A549 treated with CORT108297 at 1 μM for 4 hours (cell line): ENCODE measurements at places on chromosomes 1 and 21. TPM values are rescaled to one million over a fixed set of nuclear protein-coding genes. Genes with fewer than 3 reads are reported as not detected.

RASSF5 gene
- total RNA-seq = 1.1 to 1.4 TPM (median 1.2 TPM) in 5 replicates

FCRL6 gene
- total RNA-seq = not detected in 5 replicates

LRRC3 gene
- 1.3 to 2.3 TPM (median 2.1 TPM) in 5 replicates for total RNA-seq

NR1I3 gene
- total RNA-seq = 0.06 to 0.15 TPM (median 0.08 TPM) in 3 of 5 replicates, not detected in the others

NHLH2 gene
- total RNA-seq = not detected in 5 replicates

RIPPLY3 gene
- 0.48 to 0.63 TPM (median 0.57 TPM) in 5 replicates for total RNA-seq

PROK1 gene
- total RNA-seq = not detected in 5 replicates

MKNK1 gene
- 16.8 to 18.5 TPM (median 17.7 TPM) in 5 replicates for total RNA-seq

APCS gene
- total RNA-seq = not detected in 5 replicates

PDPN gene
- total RNA-seq = not detected in 5 replicates

LMX1A gene
- total RNA-seq = 0.02 TPM in 1 of 5 replicates, not detected in the others

MUL1 gene
- 39.6 to 43.6 TPM (median 42.3 TPM) in 5 replicates for total RNA-seq

NFIA gene
- total RNA-seq = 4.1 to 6.0 TPM (median 5.3 TPM) in 5 replicates

TNNI3K gene
- total RNA-seq = not detected in 5 replicates

KRTAP19-1 gene
- total RNA-seq = not detected in 5 replicates

OR2T35 gene
- total RNA-seq = not detected in 5 replicates

IFT25 gene
- 26.3 to 40.4 TPM (median 26.8 TPM) in 5 replicates for total RNA-seq

GREM2 gene
- total RNA-seq = 0.13 to 0.31 TPM (median 0.21 TPM) in 5 replicates

SYDE2 gene
- 0.67 to 0.94 TPM (median 0.86 TPM) in 5 replicates for total RNA-seq

UBASH3A gene
- total RNA-seq = 0.10 to 0.16 TPM (median 0.13 TPM) in 5 replicates

IVL gene
- total RNA-seq = 0.03 to 0.06 TPM in 2 of 5 replicates, not detected in the others

ATP6V1G3 gene
- not detected in 5 replicates for total RNA-seq

FGR gene
- total RNA-seq = 0.05 to 0.06 TPM in 2 of 5 replicates, not detected in the others

MAP1LC3C gene
- 0.10 to 0.22 TPM (median 0.18 TPM) in 4 of 5 replicates, not detected in the other for total RNA-seq

HPCA gene
- 0.29 to 1.0 TPM (median 0.35 TPM) in 5 replicates for total RNA-seq

TCHH gene
- total RNA-seq = 0.20 to 0.26 TPM (median 0.24 TPM) in 5 replicates

SNAP47 gene
- 28.0 to 31.4 TPM (median 29.0 TPM) in 5 replicates for total RNA-seq

AGBL4 gene
- not detected in 5 replicates for total RNA-seq

EPHA10 gene
- 0.63 to 0.91 TPM (median 0.83 TPM) in 5 replicates for total RNA-seq

SLAMF6 gene
- total RNA-seq = not detected in 5 replicates

LHX8 gene
- total RNA-seq = 0.81 to 1.4 TPM (median 1.2 TPM) in 5 replicates

YBX1 gene
- 718 to 754 TPM (median 733 TPM) in 5 replicates for total RNA-seq

OR10K2 gene
- total RNA-seq = not detected in 5 replicates
